ENCODE measurements at places on chromosomes 2 and 18. TPM values are rescaled to one million over a fixed set of nuclear protein-coding genes. Genes with fewer than 3 reads are reported as not detected.

- H3K27ac ChIP-seq: no peak overlapping the region
- no peak overlapping the region for H3K4me3 ChIP-seq
- no peak for DNase-seq
- peaks cover 3% of the 10 kb centered on the region for H3K27me3 ChIP-seq
- H3K36me3 ChIP-seq: no peaks in the 10 kb centered on the region
- H3K4me1 ChIP-seq: no peaks in the 10 kb centered on the region
Measured at GRCh38 chr18:45290364-45290763, 324.9 kb upstream of the SLC14A2 start.

DNA sequence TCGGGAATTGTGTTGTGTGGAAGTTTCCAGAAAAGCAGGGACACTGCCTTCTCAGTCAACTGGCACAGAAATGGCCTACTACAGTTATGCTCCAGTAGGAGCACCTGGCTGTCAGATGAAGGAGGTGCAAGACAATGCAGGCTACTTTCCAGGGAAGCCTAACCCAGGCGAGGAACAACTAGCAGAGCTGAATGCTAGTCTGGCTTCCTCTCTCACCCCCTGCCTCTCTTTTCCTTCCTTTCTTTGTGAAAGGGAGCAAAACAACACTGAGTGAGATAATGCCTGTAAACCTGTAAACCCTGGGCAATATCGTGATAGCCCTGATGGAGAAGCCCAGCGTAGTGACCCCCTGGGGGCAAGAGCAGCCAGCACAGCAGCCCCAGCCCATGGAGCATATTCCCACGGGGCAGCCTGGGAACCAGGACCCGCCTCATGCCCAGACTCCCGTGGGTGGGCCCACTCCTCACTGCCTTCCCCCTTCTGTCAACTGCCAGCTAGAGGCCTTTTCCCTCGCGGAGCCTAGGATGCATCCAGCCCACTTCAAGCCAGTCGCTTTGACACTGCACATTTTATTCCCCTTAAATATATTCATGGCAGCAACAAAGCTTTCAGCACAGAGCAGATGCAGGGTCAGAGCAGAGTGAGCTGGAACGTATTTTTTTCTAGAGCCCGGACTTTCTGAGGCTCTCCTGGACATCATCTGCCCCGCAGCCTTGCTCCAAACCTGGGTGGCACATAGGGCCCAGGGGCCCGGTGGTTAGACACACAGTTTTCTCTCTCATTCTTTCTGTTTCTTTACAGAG is 77.0 kb downstream of the PDCL3 start:
- no peak overlapping the region for H3K27ac ChIP-seq
- peaks cover 43% of the 10 kb centered on the region for H3K4me1 ChIP-seq
- peaks cover 22% of the 10 kb centered on the region for H3K27me3 ChIP-seq
- no peak overlapping the region for H3K4me3 ChIP-seq
- no peak for DNase-seq

The SCN7A gene
- total RNA-seq: not detected

GRCh38 chr2:218323526-218324472 is 31.5 kb upstream of the TMBIM1 start:
- no peaks in the 10 kb centered on the region for H3K36me3 ChIP-seq
- no peak for DNase-seq
- peaks cover 39% of the 10 kb centered on the region for H3K4me1 ChIP-seq
- H3K27ac ChIP-seq: no peak overlapping the region

DNA sequence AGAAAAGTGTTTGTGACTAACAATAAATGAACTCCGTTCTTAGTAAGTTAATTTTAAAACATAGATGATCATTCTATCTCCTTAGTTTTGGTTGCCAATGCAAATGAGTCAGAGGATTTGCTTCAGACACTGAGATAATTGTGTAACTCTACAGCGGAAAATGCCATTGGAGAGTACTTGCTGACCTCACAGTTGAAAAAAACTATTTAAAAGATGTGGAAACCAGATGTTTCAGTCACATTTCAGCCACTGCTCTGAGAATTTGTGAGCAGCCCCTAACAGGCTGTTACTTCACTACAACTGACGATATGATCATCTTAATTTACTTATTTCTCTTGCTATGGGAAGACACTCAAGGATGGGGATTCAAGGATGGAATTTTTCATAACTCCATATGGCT is at the start of gene TNFAIP6:
TNFAIP6 (plus strand) TSS at position 234 of the 400 bp plus-strand sequence; CDS start at position 309, 75 bp downstream.
- no peak within 1 kb of the TSS for H3K27ac ChIP-seq
- no peak for DNase-seq
- no peaks in the 10 kb centered on the region for H3K36me3 ChIP-seq
- H3K4me1 ChIP-seq: no peaks in the 10 kb centered on the region

DNA sequence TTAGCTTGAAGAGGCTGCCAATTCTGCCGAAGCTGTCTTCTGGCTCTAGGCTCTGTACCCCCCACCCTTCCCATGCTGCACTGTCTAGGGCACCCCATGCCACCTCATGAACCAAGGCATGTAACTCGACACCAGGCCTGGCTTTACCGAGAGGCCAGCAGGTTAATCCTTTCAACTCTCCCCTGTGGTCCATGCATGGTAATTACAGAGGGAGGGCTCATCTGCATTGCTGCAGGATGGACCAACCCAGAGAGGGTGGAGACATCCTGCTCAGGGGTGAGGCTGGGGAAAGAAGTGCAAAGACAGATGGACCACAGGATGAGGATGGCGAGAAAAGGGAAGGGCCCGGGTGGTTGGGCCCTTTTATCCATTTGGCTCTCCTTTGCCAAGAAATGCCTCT is 65.8 kb downstream of the KCTD1 start:
- H3K27ac ChIP-seq: no peak overlapping the region
- DNase-seq: no peak
- H3K4me3 ChIP-seq: no peak overlapping the region
- H3K36me3 ChIP-seq: no peaks in the 10 kb centered on the region

DNA sequence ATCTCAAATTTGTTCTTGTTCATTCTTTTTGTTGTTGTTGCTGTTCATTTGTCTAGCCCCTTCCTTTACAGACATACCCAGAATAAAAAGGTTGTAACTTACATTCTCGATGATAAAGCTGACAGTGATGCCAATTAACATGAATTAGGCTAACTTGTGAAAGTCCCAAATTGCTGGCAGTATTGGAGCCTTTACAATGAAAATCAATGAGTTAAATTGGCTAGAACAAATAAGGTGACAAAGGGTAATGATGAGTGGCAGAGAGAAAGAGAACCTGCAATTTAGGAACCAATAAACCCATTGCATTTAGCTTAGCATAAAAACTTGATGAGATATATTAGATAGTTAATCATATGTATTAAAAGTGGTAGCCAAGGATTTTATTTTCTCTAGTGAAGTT is 521.0 kb downstream of the ADCYAP1 start:
- no peak for DNase-seq
- no peak overlapping the region for H3K27ac ChIP-seq
- H3K36me3 ChIP-seq: no peaks in the 10 kb centered on the region
- no peaks in the 10 kb centered on the region for H3K4me1 ChIP-seq

The RFTN2 gene
- not detected for total RNA-seq

The GREB1 gene
- total RNA-seq: 0.29 TPM

GRCh38 chr2:18927525-18928232 is 338.3 kb upstream of the NT5C1B start:
- no peak for DNase-seq
- no peak overlapping the region for H3K4me3 ChIP-seq
- H3K36me3 ChIP-seq: no peaks in the 10 kb centered on the region
- no peaks in the 10 kb centered on the region for H3K27me3 ChIP-seq
- no peak overlapping the region for H3K27ac ChIP-seq
- no peaks in the 10 kb centered on the region for H3K4me1 ChIP-seq

- H3K27ac ChIP-seq: no peak overlapping the region
- no peaks in the 10 kb centered on the region for H3K27me3 ChIP-seq
- no peak for DNase-seq
- H3K4me1 ChIP-seq: peaks cover 9% of the 10 kb centered on the region
Measured at GRCh38 chr2:159879051-159879604, 81.1 kb upstream of the CD302 start.

- DNase-seq: no peak
- H3K4me1 ChIP-seq: peaks cover 12% of the 10 kb centered on the region
- no peak overlapping the region for H3K4me3 ChIP-seq
- peaks cover 11% of the 10 kb centered on the region for H3K27me3 ChIP-seq
Measured at GRCh38 chr2:158046121-158046880, 55.4 kb upstream of the UPP2 start.

DNA sequence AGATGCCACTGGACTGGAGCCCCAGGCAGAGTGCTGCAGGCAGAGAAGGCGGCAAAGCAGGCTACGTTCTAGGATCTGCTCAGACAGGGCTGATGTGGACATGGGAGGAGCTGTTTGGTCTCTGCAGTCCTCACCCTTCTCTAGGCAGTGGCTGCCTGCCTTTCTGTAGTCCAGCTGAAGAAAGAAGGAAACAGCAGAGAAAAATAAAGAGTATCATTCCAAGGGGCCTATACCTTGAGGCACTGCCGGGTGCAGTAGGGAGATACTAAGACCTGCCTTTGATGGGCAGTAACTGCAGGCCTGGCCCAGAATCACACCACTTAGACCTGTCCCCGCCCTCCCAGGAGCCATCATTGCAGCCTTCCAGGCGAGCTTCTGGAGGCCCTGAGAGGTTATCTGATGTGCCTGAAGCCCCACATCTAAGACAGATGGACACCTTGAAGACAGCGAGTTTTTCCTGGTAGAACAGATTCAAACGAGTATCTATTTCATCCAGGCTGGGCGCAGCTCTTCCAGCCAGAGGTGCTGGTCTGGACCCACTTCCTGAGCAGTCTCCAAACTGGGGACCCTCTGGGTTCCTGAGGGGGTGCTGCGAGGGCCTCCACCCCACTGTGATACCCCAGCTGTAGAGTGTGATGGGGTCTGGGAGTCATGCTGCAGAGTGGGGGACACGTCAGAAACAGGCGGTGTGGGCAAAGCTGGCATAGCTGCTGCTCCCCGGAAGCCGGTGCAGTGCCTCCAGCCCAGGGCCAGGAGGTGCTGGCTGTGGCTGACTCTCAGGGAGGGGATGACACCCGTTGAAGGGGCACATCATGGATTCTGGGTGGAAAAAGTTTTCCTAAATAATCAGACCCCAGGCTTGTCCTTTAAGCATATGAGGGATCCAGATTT is 87.3 kb upstream of the OTOS start:
- H3K4me1 ChIP-seq: no peaks in the 10 kb centered on the region
- no peak overlapping the region for H3K27ac ChIP-seq
- H3K27me3 ChIP-seq: peaks cover 4% of the 10 kb centered on the region
- H3K36me3 ChIP-seq: no peaks in the 10 kb centered on the region

DNA sequence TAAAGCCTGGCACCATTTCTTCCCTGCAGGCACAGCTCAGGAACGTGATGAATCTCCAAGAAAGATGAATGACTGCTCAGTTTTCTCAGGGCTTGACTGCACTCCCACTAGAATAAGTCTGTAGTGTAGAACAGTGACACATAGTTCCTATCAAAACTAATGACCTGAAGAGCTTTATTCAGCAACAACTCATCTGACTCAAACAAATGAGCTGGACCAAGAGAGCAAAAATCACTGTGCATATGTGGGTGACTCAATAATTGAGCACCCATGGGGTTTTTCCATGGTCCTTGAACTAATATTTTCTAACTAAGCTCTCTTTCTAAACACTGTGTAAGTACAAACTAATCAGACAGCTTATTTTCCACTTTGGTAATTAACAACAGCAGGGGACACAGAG is 61.1 kb upstream of the XDH start:
- no peak for DNase-seq
- H3K4me1 ChIP-seq: no peaks in the 10 kb centered on the region
- H3K36me3 ChIP-seq: no peaks in the 10 kb centered on the region
- H3K4me3 ChIP-seq: no peak overlapping the region

GRCh38 chr2:54903736-54904554 is 146.3 kb downstream of the RTN4 start:
- H3K36me3 ChIP-seq: no peaks in the 10 kb centered on the region
- peak; percentile 42 for DNase-seq
- no peak overlapping the region for H3K4me3 ChIP-seq
- no peak overlapping the region for H3K27ac ChIP-seq
- peaks cover 15% of the 10 kb centered on the region for H3K4me1 ChIP-seq

The GLI2 gene
- total RNA-seq: 0.07 TPM

DNA sequence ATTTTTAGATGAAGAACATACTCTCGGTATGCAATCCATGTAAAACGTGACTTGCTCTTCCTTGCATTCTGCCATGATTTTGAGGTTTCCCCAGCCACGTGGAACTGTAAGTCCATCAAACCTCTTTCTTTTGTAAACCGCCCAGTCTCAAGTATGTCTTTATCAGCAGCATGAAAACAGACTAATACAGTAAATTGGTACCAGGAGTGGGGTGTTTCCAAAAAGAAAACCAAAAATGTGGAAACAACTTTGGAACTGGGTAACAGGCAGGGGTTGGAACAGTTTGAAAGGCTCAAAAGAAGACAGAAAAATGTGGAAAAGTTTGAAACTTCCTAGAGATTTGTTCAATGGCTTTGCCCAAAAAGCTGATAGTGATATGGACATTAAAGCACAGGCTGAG is 1957.9 kb downstream of the SUCLG1 start:
- no peaks in the 10 kb centered on the region for H3K4me1 ChIP-seq
- no peaks in the 10 kb centered on the region for H3K36me3 ChIP-seq

The EFHD1 gene
- total RNA-seq: 0.32 TPM

DNA sequence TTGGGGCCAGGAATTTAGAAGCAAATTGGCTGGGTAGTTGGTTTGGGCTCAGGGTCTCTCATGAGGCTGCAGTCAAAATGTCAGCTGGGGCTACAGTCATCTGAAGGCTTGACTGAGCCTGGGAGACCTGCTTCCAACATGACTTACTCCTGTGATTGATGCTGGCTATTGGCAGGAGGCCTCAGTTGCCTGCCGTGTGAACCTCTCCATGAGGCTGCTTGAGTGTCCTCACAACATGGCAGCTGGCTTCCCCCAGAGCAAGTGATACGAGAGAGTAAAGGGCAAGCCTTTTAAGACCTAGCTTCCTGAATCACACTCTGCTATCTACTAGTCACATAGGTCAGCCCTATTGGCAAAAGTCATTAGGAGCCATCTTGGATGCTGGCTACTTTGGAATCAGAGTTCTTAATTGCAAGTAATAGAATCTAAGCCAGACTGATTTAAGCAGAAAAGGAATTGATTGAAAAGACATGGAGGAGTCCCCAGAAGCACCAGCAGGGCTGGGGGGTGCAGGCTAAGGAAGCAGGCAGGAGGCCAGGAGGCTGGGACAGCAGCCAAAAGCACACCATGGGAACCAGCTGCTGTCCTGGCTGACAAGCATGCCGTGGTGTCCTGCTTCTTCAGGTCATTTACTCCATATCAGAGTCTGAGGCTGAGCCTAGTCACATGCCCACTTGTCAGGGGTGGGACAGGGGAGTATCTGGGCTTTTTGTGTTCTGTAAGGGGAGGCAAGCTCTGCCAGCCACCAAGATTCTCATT is 7.8 kb upstream of the GIGYF2 start:
- H3K27ac ChIP-seq: no peak overlapping the region
- no peaks in the 10 kb centered on the region for H3K36me3 ChIP-seq
- H3K4me3 ChIP-seq: no peak overlapping the region
- H3K4me1 ChIP-seq: no peaks in the 10 kb centered on the region
- no peaks in the 10 kb centered on the region for H3K27me3 ChIP-seq

The GKN2 gene
- total RNA-seq: not detected

- H3K4me3 ChIP-seq: no peak overlapping the region
- peaks cover 5% of the 10 kb centered on the region for H3K27me3 ChIP-seq
- no peak for DNase-seq
- no peaks in the 10 kb centered on the region for H3K4me1 ChIP-seq
Measured at GRCh38 chr2:157056200-157056676, 201.3 kb upstream of the GALNT5 start.

GRCh38 chr18:32661486-32662299 is 111.1 kb downstream of the KLHL14 start:
- no peak for DNase-seq
- no peak overlapping the region for H3K27ac ChIP-seq
- no peaks in the 10 kb centered on the region for H3K36me3 ChIP-seq
- H3K4me1 ChIP-seq: no peaks in the 10 kb centered on the region

All from activated CD4-positive, alpha-beta T cell treated with anti-CD3 and anti-CD28 coated beads, Interleukin-2, amount 10 ng/mL, durations not matched to agents 7 days and 5 days (primary cell).